Kidney tubule cell (primary cell): ENCODE measurements at places on chromosomes 11 and 22.

DNA sequence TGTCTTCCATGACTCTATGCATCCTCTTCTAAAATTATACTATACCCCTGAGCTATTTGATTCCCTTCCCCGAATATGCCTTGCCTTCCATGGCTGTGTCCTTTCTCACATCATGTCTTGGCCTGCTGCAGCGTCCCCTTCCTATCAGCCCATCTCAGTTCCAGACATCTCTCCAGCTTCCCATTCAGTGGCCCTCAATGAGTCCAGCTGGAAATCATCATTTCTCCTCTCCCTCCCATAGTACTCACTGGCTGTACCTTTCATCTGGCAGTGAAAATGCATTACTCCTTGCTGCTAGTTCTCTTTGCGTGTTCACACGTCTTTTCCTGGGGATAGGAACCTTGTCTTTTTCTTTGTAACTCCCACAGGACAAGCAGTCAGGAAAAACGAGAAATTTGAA lies 486.8 kb downstream of the NTM start:
- DNase-seq = no peak

- no peak for DNase-seq
These were observed 434 bp downstream of the BANF1 start for GRCh38 chr11:66002648-66003225.

DNA sequence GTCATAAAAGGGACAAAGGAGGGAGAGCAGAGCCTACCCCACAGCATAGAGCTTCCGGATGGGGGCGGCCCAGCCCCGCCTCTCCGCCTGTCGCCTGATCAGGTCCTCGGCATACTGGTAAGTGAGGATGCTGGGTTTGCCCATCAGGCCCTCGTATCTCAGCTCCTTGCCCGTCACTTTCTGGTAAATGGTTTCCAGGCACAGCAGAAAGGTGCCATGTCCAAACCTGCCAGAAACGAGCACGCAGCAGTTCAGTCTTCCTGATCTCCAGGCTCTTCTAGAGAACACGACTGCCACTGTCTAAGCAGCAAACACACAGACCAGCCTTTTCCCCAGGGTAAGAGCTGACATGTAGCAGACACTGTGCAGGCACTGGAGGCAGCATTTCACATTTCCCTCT lies 17.4 kb upstream of the TMEM121B start:
- DNase-seq = no peak

- DNase-seq = peak; percentile 79
These were observed 39.1 kb upstream of the LIPT2 start for GRCh38 chr11:74532501-74533246.

DNA sequence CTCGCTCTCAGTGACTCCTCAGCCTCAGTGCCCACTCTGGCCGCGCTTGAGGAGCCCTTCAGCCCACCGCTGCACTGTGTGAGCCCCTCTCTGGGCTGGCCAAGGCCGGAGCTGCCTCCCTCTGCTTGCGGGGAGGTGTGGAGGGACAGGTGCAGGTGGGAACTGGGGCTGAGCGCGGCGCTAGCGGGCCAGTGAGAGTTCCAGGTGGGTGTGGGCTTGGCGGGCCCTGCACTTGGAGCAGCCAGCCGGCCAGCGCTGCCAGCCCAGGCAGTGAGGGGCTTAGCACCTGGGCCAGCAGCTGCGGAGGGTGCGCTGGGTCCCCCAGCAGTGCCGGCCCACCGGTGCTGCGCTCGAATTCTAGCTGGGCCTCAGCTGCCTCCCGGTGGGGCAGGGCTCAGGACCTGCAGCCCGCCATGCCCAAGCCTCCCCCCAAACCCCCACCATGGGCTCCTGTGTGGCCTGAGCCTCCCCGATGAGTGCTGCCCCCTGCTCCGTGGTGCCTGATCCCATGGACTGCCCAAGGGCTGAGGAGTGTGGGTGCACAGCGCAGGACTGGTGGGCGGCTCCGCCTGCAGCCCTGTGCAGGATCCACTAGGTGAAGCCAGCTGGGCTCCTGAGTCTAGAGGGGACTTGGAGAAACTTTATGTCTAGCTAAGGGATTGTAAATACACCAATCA lies 64.2 kb upstream of the NARS2 start:
- DNase-seq = no peak

DNA sequence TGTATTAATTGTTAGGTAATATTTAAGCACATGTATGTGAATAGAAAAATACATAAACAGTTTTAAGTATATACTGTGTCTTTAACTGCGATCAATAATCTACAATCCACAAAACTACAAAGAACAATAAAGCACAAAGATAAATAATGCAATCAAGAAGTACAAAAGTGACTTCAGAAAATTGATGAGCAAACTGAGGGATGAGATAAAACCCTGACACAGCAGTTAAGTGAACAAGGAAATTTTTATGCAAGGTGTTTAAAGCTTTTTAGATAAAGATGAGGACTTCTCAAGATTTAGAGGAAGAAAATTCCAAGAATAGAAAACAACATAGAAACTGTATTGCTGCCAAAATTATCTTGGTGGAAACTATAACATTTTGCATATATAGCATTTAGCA lies 58.4 kb upstream of the ANGPTL5 start:
- no peak for DNase-seq

- DNase-seq = no peak
These were observed 12.2 kb downstream of the PARVG start for GRCh38 chr22:44192816-44193534.

DNA sequence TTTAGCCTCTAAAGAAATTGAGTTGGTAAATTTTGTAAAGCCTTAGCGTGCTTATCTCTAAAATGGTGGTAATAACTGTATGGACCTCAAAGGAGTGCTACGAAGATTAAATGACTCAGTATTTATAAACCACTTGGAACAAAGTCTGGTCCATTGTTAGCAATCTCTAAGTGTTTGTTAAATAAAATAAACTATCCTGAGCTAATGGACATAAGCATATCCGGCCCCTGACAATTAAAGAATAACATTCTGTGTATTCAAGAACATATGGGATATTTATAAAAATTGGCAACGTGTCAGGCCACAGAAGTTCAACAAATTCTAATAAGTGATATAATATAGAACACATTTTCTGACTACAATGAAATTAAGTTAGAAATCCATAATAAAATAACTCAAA lies 71.0 kb downstream of the MYEOV start:
- no peak for DNase-seq

DNA sequence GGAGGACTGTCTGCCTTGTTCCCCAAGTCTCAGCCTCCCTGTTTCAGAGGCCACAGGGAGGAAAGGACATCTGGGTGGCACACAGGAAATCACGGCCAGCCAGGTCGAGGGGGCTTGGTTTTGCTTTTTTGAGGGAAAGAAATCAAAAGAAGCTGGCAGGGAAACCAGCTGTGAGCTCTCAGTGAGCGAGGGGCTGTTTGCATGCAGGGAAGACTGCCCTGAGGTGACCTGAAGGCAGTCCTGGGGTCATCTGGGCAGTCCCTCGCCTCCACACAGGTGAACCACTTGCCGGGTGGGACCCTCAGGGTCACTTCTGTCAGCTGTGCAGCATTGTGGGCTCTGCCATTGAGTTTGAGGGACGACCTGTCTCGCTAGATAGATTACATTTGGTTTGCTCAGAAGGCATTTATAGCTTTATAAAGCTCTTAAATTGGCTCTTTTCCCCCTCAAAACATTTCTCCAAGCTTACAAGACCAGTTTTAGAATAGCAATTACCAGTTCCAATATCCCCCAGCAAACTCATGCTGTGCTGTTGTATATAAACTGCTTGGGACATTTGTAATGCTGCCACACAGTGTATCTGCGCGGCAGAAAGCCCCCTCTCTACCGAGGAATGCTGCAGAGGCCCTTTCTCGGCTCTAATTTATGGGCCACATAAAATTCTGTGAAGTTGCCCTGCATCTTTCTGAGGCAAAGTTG lies 28.3 kb downstream of the PKNOX2 start:
- no peak for DNase-seq

DNA sequence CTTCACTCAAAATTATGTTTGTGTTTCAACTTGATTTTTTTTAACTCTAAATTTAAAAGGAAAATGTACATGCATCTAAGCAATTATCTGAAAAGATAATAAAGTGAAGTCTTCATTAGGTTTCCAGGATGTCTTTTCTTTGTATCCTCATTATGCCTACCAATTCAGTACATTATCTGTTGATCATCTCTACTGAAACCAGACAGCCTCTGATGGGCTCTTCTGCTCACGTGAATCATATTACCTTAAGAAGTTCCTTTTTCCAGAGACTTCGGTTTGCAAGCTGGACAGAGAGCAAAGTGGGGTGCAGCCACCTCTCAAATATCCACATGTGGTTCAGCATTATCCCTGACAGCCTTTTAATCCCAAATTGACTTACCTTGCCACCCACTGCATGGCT lies 158.4 kb downstream of the CADM1 start:
- no peak for DNase-seq

DNA sequence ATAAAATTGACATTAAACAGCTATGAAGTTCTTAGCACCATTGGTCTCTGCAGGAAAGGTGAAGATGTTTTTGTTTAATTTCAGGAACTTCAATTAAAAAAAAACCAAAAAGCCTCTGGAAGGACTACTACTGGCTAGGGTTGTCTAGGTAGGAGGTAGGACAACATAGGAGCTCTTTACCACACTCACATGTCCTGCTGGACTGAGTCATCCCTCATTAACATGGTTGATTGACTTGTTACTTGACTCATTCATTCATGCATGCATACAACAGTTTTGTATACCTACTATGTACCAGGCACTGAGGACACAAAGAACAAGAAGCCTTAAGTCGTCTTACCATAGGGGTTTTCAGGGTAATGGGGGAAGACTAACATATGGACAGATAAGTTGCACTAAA lies 216.9 kb upstream of the ARHGAP20 start:
- DNase-seq = peak; percentile 34

- no peak for DNase-seq
These were observed 47.0 kb downstream of the RCN1 start for GRCh38 chr11:32137869-32138268.

DNA sequence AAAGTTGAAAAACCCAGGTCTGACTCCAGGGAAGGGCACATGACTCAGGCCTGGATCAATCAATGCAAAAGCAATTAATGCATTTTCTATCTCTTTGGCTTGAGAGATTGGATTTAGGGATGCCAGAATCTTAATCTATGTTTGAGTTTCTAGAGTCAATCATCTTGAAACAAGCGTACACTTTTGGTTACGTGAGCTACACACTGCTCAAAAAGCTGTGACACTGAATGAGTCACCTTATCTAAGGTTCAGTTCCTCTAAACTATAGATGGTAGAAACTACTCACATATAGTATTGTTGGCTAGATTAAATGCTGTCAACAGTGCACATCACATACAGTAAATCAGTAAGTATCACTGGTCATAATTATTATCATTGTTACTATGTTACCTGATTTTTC lies 24.2 kb downstream of the MRE11 start:
- DNase-seq = no peak

DNA sequence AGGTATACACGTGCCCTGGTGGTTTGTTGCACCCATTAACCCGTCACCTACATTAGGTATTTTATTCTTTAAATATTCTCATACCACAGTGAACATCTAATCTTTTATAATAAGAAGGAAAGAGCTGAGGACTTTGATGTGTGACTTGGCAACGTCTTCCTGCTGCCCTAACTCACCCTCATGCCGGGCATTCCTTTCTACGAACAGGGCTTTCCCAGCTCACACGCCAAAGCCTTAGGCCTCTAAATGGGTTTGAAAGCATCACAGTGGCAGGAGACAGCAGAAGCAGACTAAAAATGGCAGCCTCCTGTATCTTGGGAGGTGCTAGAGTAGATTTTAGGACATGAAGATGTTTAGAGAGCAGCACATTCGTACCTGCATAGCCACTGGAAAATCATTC lies 52.6 kb downstream of the CLTCL1 start:
- no peak for DNase-seq

DNA sequence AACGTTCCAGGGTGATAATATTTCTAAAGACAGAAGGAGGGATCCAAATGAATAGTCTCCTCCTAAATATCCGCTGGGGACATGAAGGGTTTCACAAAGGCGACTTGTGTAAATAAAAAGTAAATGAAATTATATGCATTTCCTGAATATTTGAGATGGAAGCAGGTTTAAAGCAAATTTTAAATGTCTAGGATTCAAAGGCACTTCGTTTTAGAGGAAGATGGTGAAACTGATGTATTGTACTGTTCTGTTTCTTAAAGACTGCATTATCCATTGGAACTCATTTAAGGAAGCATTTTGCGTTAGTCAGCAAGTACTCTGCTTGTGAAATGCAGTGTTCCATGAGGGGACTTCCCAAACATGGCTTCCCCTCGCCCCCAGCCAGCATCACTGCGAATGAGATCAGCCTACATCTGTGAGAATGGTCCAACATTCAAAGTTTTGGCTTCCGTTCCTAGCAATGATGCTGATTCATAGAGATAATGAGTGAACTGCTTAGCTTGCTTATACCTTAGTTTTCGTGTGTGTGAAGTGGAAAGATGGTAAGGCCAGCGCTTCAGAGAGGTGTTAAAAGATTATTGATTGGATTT lies 1.5 kb downstream of the RAB39A start:
- DNase-seq = peak; percentile 29

DNA sequence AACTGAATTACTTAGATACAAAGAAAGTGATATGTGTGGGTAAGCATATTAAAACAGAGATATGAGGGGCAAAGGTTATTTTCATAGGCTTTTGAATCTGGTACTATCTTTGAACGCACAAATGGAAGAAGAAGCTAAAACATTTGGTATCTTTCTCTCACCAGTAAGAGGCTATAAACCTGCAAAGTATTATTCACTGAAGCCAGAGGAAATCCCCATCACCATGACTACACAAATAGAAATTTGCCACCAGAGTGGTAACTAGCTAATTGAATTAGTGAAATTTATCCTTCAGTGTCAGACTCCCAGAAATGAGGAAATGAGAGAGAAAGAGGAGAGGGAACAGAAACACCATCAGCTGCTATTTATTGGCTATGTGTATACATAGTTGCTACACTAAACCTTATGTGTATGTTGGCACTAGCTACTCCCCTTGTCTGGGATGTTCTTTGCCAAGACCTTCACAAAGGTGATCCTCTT lies 503.4 kb downstream of the DLG2 start:
- DNase-seq = peak; percentile 43

DNA sequence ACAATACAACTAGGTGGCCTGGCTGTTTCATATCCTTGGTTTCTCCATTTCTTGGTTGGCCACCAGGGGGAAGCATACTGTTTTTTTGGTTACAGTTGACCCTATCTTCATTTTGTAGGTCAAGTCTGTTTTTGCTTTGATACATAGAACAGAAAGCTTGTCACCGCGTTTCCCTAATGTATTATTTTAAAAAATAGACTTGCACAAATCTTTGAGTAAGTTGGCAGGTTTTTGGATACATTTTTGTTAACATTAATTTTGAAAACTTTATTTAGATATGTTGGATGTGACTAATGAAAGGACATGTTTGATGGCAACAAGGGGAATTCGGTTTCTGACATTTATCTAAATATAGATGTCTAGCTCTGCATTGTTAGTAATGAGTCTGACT lies 3.0 kb downstream of the NCR3LG1 start:
- peak; percentile 74 for DNase-seq
